ENCODE measurements at places on chromosomes 5 and 9. TPM values are rescaled to one million over a fixed set of nuclear protein-coding genes. Genes with fewer than 3 reads are reported as not detected.
A peak's percentile ranks its signal among the peaks of the same experiment; 100 is the strongest.

DNA sequence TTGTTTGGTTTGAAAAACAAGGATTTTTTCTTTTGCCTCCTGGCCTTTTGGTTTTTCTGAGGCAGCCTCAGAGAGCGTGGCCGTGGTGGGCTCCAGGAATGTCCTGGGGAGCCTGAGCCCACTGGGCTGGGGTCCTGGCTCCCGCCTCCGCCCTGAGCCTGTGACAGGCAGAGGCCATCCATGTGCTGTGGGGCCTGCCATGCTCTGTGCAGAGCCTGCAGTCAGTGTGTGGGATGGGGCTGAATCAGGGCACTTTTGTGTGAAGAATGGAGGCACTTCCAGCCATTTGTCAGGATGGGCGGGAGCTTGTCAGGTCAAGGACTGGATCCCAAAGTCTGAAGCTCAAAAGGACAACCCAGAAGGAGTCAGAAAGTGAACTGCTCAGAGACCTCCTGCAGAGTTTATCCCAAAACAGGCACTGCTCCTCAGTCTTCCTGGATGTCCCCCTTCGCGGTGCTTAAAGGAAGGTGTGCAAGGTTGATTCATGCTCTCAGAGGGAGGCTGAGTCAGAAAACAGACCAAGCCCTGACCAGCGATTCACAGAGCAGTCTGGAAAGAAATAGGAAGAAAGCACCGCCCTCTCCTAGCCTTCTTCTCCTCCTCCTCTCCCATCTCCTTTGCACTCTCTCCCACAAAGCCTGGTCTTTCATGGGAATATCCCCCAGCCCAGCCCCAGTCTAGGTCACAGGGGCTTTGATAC is 53.2 kb downstream of the MVB12B start:
- DNase-seq = no peak

DNA sequence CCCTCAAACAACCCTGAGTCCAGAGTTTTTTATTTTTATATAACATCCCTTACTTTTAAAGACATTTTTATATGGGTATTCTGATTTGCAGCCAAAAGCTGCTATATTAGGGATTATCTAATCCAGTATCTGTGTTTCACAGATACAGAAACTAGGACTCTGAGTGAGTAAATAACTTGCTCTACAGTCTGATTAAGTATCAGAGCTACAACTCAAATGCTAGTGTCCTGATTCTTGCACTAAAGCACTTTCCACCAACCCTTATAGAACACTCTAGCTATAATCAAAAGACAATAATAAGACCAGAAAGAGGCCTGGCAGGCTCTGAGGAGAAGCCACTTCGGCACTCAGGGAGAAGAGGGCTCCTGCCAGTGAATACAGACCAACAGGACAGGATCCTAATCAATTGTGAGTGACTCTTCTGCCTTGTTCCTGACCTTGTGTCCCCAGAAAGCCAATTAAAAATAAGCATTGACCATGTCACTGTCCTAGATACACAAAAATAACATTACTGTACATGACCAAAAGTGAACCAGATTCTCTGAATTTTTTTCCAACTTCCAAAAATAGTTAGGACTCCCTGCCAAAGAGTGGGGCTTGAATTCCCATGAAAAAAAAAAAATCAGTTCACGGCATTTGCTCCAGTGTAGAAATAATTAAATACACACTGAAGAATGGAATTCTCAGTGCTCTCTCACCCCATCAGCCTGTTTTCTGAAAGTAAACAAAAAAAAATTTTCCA is 63.6 kb upstream of the MAP3K1 start:
- no peak for DNase-seq

DNA sequence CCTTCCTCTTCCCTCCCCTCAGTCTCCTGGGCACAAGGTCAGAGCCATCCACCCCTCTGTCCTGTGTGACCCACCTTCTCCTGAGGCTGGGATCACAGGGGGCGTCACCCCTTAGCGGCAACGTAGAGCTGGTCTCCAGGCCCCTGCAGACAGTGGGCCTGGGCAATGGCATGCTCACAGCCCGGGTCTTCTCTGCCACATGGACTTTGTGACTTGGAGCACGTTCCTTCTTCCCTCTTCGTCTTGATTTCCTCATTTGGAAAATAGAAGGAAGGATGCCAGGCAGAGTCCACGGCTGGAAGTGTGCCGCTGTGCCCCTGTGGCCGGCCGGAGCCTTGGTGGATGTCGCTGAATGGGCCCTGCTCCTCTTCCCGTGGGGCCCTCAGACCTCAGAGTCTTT is 10.0 kb downstream of the RXRA start:
- no peak for DNase-seq

- peak; percentile 87 for DNase-seq
Measured at GRCh38 chr9:134662143-134662876, 20.7 kb downstream of the COL5A1 start.

- no peak for DNase-seq
Measured at GRCh38 chr5:89047571-89047970, 164.6 kb upstream of the MEF2C start.

DNA sequence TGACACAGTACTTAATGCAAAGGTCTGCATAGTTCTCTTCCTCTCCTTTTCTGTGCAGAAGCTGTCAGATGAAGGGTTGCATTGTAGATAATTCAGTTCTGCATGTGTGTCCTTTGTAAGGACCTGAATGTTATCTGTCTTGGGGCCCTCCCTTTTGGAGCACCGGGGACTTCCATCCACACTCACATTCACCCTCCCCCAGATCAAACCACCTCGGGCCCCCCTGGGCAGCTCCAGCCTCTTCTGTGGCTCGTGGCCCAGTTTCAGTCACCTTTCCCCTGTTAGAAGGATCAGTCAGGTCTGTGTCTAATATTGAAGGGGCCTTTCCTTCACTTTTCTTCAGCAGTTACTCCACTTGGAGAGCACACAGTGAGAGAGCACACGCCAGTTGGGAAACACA is 11.0 kb downstream of the DMRT1 start:
- DNase-seq = no peak

DNA sequence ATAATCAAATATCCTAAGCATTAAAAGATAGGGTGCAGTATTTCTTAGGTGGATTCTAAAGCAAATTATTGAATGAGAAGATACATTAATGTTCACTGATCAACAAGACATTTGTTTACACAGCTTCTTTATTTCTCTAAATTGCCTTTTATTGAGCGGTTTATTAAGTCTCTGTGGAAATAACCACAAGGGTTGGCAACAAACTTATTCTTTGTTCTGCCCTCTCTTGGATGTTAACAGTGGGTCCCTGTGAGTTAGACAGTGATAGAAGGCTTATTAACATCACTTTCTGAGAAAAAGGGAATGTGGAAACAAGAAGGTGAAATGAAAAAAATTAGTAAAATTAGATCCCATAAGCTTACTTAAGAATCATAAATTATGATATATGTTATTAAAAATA is 82.7 kb upstream of the C6 start:
- no peak for DNase-seq

DNA sequence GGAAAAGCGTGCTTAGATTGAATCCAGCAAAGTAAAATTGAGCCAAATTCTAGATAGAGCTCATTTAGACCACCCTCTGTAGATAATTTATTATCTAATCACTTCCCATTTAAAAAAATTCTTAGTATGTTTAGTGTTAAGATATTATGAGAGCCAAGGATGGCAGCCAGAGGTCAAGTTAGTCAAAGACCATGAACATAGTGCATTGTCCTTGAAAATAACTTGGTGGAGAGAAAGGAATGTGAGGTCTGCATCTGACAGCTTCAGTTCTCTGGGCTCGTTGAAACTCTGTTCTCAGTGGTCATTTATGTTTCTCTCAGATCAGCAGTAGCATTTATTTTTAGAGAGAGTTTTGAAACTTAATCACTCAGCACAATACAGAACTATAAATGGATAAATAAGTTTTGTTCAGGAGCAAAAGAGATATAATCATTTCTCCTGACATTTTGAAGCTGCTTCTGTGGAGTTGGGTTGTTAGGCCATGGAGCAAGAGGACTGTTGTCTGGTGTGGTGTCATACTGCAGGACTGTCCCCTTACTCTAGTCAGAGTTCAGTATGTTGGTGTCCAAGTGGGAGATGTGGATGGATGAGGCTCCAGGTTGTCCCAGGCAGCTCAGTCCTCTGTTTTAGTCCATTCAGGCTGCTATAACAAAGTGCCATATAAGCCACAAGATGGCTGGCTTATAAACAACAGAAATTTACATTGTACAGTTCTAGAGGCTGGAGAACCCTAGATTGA is 337.7 kb downstream of the FBXL7 start:
- DNase-seq = no peak

DNA sequence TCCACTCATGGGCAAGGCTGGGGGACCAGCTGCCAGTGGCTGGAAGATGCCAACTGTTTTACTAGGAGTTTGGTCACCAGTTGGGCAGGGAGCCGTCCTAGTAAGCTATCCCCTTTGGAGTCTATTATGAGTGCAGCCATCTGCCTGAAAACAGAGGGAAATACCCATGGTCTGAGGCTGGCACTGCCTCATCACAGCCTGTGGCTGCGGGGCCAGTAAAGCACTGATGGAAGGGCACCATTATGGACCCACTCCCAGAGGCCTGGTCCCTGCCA is 187.2 kb upstream of the PANK3 start:
- DNase-seq = peak; percentile 81

DNA sequence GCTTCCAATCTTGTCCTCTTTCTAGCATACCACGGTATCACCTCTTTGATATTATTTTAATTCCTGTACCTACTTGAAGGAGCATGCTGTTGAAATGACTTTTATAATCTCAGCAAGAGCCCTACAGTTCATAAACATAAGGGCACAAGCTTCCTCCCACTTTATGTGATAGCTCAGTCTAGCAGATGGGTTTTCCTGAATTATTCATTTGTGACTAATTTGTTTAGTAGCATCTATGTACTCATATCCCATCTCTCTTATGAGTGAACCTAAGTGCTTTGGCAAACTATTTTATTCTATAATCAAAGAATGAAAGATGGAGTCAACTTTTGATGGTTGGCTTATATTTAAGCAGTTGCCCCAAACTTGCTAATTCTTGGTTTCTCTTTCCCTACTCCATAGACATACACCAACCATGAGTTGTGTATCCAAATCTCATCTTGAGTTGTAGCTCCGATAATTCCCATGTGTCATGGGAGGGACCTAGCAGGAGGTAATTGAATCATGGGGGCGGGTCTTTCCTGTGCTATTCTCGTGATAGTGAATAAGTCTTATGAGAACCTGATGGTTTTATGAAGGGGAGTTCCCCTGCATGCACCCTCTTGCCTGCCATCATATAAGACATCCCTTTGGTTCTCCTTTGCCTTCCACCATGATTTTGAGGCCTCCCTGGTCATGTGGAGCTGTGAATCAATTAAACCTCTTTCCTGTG is 17.7 kb downstream of the TXNDC8 start:
- no peak for DNase-seq

DNA sequence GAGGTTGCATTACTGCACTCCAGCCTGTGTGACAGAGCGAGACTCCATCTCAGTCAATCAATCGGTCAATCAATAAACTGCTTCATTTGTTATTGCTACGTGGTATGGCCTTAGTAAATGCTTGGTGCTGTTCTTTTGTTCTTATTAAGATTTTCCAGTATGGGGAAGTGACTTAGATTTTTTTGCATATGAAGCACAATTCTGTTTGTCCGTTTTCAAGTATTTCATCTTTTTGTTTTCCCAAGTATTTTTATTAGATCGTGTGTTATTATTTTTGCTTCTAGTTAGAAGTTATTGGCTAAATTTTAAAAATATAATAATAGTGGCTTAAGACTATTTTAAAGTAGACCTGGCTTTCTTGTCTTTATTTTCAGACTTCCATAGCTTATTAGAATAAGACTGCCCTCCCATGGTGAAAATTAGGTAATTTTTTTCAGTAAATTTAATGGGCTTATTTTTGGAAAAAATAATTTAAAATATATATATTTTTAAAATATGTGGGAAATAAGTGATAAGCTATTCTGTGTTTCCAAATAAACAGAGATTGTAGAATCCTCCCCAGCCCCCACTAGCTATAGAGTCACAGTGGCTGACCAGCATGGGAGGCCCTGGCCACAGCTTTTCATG is 14.7 kb upstream of the OMD start:
- DNase-seq = no peak

- DNase-seq = no peak
Measured at GRCh38 chr9:85600675-85601263, 141.0 kb downstream of the AGTPBP1 start.

SMARCA2 gene
- 206 TPM for total RNA-seq

PCDHGB4 gene
- total RNA-seq = 7.3 TPM

FAM81B gene
- total RNA-seq = not detected

IFNK gene
- not detected for total RNA-seq

THBS4 gene
- 23.6 TPM for total RNA-seq
